ENCODE measurements at places on chromosomes 11 and 22.

DNA sequence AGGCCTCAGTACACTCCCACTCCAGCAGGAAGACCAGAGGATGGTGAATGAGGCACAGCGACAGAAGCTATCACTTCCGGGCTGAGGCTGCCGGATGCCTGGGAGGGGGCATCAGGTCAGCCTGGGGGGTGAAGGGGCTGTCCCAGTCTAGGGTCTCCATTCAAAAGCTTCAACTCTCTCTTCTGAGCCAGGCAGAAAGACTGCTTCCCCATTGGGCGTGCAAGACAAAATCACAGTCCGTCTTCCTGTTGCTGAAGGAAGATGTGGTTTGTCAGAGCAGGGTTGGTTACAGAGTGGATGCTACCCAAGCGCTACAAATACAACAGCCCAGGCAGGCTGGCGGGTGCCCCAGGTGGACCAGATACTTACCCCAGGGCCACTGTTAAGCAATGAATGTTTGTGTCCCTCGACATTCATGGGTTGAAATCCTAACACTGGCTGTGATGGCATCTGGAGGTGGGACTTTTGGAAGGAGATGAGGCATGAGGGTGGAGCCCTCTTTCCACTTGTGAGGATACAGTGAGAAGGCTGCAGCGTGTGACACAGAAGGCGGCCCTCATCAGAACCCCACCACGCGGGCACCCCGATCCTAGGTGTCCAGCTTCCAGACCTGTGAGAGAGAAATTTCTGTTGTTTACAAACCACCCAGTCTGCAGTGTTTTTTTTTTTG, 12.0 kb downstream of the UPK3A start:
- DNase-seq, result no peak

- DNase-seq, result peak; percentile 85
These were observed 44.1 kb upstream of the GDPD4 start for GRCh38 chr11:77345621-77346020.

DNA sequence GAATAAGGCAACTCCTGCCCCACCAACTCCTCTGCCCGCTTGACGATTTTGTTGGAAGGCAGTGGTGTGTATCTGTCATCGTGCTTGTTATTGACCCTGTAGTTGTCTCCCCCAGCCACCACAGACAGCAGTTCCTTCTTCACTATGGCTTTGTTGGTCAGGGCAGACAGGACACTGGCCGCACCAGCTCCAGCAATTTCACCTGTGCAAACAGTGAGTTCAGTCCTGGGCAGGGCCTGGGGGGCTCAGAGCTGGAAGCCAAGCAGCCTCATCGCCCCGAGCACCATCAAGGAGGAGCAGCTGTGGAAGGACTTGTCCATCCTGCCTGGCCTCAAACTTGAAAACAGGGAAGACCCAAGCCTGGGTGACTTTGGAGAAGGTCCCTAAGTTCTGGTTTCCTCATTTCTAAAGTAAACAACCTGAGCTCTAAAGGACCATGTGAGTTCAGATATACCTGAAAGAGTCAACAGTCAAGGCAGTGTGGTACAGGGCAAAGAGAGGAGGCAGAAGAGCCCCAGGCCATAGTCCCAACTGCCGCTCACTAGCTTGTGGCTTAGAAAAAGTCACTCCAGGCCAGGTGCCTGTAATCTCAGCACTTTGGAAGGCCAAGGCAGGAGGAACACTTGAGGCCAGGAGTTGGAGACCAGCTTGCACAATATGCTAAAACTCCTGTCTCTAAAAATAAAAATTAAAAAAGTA, 4.6 kb downstream of the PLAAT2 start:
- DNase-seq, result no peak

GRCh38 chr22:50105208-50106100, 15.6 kb downstream of the MOV10L1 start:
- DNase-seq, result peak; percentile 61

GRCh38 chr11:122210367-122210997, 94.5 kb upstream of the BLID start:
- no peak for DNase-seq

DNA sequence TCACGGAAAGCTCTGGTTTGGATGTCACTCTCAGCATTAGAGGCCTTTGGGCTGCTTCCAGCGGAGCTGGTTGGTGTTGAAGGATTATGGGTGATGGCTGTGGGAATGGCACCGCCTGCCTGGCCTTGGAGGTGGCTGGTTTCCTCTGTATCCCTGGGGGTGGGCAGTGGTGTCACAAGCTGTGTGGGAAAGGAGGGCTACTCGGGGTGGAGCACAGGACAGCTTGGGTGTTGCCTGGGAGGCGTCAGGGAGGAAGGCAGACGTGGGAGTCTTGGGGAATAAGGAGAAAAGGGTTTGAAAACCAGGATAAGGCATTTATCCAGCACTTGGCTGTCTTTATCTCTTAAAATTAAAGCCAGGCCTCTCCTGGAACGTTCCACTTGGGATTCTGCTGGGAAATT, 71.8 kb downstream of the ADAMTS15 start:
- no peak for DNase-seq

GRCh38 chr11:85685125-85685819, 723 bp downstream of the CCDC89 start:
- no peak for DNase-seq

DNA sequence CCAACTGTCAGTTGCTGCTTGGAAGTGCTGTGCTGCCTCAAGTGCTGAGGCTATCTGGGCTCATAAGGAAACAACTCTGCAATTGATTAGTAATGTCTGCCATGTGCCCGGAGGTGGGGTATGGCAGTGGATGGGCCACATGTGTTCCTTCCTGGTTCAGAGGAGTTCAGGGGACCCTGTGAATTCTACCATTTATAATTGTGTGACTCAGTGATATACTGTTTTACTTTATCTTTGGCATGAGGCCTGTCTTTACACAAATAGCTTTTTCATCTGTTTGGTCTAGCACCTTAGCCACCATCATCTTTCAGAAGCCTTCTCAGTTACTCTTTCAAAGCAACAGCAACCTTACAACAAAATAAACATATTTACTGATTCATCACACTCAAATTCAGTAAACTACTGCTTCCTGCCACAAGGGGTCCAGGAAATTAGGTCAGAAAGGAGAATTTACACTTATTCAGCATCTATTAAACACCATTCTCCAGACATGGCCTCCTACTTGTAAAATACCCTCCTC, 20.9 kb downstream of the DKK3 start:
- peak; percentile 76 for DNase-seq
